Caki2 (cell line): ENCODE measurements at places on chromosomes 7 and 10. TPM values are rescaled to one million over a fixed set of nuclear protein-coding genes. Genes with fewer than 3 reads are reported as not detected.

The TCTN3 gene
- total RNA-seq, result 44.7 and 45.5 TPM in 2 replicates

The MDFIC gene
- 17.8 and 18.6 TPM in 2 replicates for total RNA-seq

The PPP3CB gene
- total RNA-seq, result 1.5 and 2.6 TPM in 2 replicates

The OR2A42 gene
- total RNA-seq, result not detected in 2 replicates

The MYO1G gene
- total RNA-seq, result not detected in 2 replicates

The SVOPL gene
- not detected in 2 replicates for total RNA-seq
